Ascending aorta (tissue), 2 donors: ENCODE measurements at places on chromosomes 3 and 15.

- peaks cover 4% of the 10 kb centered on the region for H3K4me1 ChIP-seq
- no peaks in the 10 kb centered on the region for H3K36me3 ChIP-seq
- H3K27ac ChIP-seq = peak overlapping the region; percentile 89
Observed at GRCh38 chr15:90264671-90265070, 801 bp upstream of the NGRN start.

GRCh38 chr15:63986185-63986680, 60.1 kb downstream of the DAPK2 start:
- no peaks in the 10 kb centered on the region for H3K27me3 ChIP-seq
- no peaks in the 10 kb centered on the region for H3K36me3 ChIP-seq

DNA sequence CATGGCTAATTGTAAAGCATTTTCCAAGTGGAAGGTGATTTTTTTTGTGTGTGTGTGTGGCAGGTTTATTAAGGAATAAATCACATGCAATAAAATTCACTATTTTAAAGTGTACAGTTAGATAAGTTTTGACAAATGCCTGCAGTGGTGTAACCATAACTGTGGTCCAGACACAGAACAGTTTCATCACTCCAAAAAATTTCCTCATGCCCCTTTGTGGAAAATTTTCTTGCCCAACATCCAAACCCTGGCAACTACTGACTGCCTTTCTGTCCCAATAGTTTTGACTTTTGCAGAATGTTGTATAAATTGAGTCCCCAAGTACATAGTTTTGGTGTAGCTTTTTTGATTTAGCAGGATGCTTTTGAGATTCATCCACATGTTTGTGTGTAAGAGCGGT, 135.1 kb upstream of the KLHL25 start:
- DNase-seq = no peak
- no peak overlapping the region for H3K27ac ChIP-seq
- no peak overlapping the region for H3K4me3 ChIP-seq
- H3K4me1 ChIP-seq = no peaks in the 10 kb centered on the region
- no peaks in the 10 kb centered on the region for H3K36me3 ChIP-seq
- H3K27me3 ChIP-seq = no peaks in the 10 kb centered on the region

GRCh38 chr3:42229266-42229941, 36.6 kb downstream of the CCK start:
- H3K36me3 ChIP-seq = peaks cover 9% of the 10 kb centered on the region
- H3K4me3 ChIP-seq = no peak overlapping the region
- H3K27ac ChIP-seq = no peak overlapping the region
- H3K27me3 ChIP-seq = no peaks in the 10 kb centered on the region

DNA sequence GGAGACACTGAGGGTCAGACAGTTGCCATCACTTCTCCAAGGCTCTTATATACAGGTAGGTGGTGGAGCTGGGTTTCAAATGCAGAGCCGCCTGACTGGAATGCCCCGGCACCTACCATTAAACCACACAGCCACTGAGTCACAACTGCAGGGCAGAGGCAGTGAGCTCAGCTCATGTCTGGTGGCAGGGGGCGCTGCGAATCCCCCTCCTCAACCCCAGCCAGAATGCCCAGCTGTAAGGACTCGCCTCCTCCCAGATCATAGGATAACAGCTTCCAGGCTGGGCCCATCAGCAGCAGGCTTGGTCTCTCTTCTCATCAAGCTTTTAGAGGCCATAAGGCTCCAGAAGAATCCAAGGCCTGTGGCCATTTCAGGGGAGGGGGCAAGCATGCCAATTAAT, 26.4 kb downstream of the ADCY5 start:
- DNase-seq = no peak
- peak overlapping the region; percentile 85 for H3K27ac ChIP-seq
- H3K4me1 ChIP-seq = peaks cover 34% of the 10 kb centered on the region
- no peaks in the 10 kb centered on the region for H3K36me3 ChIP-seq
- no peaks in the 10 kb centered on the region for H3K27me3 ChIP-seq

DNA sequence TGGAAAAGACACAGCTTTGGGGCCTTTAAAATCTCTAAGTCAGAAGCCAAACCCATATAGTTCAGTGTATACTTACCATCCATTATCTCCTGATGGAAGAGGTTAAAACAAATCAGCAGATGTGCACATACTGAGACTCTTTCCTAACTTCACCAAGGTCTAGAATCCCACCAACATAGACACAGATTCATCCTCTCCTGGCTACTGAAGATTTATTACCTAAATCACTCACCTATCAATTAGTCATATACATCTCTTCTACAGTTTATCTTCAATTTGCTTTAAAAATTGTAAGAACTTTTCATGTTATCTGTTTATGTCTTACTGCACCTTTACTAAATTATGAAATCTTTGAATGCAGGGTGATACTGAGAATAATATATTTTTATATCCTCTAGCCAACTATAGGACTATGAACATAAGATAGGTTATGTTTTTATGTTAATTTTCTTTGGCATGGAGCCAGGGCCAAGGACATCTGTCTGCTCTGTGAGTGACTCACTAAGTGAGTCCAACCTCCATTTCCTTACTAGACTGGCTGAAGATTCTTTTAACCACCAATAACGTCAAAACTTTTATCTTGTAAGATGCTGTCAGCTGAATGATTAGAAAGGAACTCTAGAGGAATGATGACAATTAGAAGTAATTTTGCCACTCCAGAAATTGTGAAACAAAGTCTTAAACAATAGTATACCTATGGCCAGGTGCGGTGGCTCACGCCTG, 397.6 kb downstream of the FOXP1 start:
- H3K4me3 ChIP-seq = no peak overlapping the region
- H3K27ac ChIP-seq = no peak overlapping the region
- no peaks in the 10 kb centered on the region for H3K4me1 ChIP-seq
- H3K36me3 ChIP-seq = no peaks in the 10 kb centered on the region

DNA sequence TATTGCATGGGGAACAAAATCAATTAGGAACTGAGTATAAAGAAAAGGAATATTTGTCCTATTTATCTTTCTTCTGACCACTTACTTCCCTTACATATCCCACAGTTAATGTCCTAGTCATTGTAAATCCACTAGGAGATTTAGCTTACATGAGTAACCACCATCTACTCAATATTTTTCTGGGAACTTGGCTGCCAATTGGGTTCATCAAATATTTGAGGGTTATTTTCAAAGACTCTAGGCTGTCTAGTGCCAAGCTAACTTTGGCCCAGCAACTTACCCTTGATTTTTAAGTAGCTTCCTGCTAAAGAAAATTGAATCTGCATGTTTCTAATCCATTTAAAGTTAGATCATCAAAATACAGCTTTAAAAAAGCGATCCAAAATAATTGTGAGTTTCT, 362.5 kb upstream of the EPHA3 start:
- no peak for DNase-seq
- no peaks in the 10 kb centered on the region for H3K4me1 ChIP-seq
- H3K27ac ChIP-seq = no peak overlapping the region
- no peaks in the 10 kb centered on the region for H3K36me3 ChIP-seq

DNA sequence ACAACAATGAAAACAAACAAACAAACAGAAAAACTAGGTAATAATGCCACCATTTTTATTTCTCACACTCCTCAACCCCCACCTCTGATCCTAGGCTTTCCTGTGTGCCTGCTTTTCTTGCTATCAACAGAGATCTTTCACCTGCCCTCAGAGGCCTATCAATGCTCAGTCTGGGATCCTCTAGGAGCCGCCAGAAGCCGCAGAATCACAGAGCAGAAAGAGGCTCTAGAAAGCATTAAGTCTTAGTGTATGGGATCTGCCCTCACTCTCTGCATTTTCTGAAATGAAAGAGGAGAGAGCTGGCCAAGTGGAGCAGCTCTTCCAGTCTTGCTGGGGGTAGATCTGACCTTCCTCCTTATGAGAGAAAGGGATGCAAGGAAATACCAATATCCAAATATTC, 306.8 kb downstream of the TUSC7 start:
- no peak for DNase-seq

DNA sequence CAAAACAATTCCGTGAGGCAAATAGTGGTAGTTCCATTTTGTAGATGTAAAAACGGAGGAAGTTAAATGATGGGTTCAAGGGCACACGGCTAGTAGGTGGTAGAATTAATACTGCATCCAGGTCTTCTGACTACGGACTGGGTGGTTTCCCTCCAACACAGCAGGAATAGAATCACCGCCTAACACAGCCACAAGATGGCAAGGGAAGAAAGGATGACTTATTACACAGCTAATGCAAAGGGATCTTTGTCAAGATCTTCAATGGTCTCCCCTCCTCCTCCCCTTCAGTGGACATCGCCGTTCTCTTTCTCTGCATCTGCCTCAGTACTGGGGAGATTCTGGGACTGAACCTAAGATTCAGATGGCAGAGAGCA, 524 bp upstream of the TOPBP1 start:
- no peaks in the 10 kb centered on the region for H3K27me3 ChIP-seq
- H3K36me3 ChIP-seq = peaks cover 1% of the 10 kb centered on the region
- peak overlapping the region; percentile 85 for H3K27ac ChIP-seq
- H3K4me1 ChIP-seq = no peaks in the 10 kb centered on the region
- H3K4me3 ChIP-seq = peak overlapping the region; percentile 77

GRCh38 chr3:22887664-22888291, 315.3 kb upstream of the UBE2E2 start:
- no peaks in the 10 kb centered on the region for H3K4me1 ChIP-seq
- no peak for DNase-seq
- H3K36me3 ChIP-seq = no peaks in the 10 kb centered on the region

DNA sequence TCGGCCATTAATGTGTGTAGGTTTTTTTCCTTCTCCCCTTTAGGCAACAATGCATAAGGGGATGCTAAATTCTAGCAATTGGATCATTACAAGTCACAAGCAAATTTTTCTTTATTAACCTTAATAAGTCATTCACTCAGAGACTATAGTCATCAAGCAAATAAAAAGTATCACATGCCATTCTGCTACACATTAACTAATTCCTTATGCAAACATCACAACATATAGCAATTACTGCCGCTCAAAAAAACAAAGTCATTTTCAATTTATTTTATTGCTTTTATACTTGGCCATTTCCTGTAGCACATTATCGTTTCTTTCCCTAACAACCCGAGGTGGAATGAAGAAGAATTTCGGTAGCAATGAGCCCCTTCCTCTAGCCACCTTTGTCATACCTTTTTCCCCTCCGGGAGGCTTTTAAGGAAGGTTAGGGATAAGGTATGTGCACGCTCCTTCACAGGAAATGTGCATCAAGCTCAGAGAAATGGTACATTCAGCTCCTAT, 421.2 kb downstream of the TIGIT start:
- H3K4me3 ChIP-seq = no peak overlapping the region
- H3K27ac ChIP-seq = no peak overlapping the region
- no peak for DNase-seq
- H3K4me1 ChIP-seq = no peaks in the 10 kb centered on the region
